ENCODE measurements at places on chromosomes 7 and 10. TPM values are rescaled to one million over a fixed set of nuclear protein-coding genes. Genes with fewer than 3 reads are reported as not detected.

- H3K36me3 ChIP-seq: no peaks in the 10 kb centered on the region
- H3K27ac ChIP-seq: no peak overlapping the region
- DNase-seq: peak; percentile 46
Observed at GRCh38 chr10:80491251-80492102, 37.4 kb downstream of the TSPAN14 start.

DNA sequence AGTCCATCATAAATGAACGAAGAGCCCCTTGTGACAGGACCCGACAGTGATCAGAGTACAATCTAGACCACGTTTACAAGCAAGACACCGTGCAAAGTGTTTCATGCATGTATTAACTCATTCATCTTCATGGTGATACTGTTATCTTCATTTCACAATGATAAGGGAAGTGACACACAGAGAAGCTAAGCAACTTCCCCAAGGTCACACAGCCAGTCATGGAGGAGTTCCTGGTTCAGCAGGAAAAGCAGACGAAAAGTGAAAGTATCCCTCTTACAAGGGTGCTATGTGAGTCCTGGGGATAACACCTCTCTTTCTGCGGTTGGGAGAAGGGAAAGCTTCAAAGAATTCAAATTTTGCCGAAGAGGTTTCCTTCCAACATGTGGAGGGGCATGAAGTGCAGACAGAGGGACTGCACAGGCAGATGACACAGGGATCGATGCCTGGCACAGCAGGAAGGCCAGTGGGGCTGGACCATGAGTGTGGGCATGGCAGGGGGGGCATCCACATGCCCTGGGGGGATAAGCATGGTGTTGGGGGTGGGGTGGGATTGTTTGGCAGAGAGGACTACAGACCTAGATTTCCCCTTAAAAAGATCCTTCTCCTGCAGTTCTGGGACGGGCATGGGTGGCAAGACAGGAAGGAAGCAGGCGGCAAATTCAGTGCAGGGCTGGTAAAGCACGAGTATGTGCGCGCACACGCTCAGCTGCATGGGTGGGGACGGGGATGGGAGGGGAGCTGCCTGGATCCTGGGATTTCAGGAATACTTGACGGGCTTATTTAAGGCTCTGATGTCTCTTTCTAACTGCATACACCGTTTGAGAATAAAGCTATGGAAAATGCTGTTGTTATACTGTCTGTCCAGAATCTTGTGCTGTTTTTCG lies 33.5 kb upstream of the DDC start:
- DNase-seq: no peak
- H3K27me3 ChIP-seq: no peaks in the 10 kb centered on the region
- no peaks in the 10 kb centered on the region for H3K4me1 ChIP-seq
- no peak overlapping the region for H3K4me3 ChIP-seq
- H3K27ac ChIP-seq: no peak overlapping the region
- peaks cover 3% of the 10 kb centered on the region for H3K36me3 ChIP-seq

GRCh38 chr10:59093461-59093860 lies 83.0 kb upstream of the PHYHIPL start:
- H3K27ac ChIP-seq: no peak overlapping the region
- no peak for DNase-seq
- no peaks in the 10 kb centered on the region for H3K36me3 ChIP-seq
- no peak overlapping the region for H3K4me3 ChIP-seq

- H3K36me3 ChIP-seq: no peaks in the 10 kb centered on the region
- no peaks in the 10 kb centered on the region for H3K27me3 ChIP-seq
- no peak overlapping the region for H3K27ac ChIP-seq
- H3K4me1 ChIP-seq: no peaks in the 10 kb centered on the region
- no peak for DNase-seq
Observed at GRCh38 chr10:89078724-89079672, 88.4 kb downstream of the FAS start.

- no peaks in the 10 kb centered on the region for H3K36me3 ChIP-seq
- no peak overlapping the region for H3K4me3 ChIP-seq
- no peaks in the 10 kb centered on the region for H3K27me3 ChIP-seq
Observed at GRCh38 chr10:121592155-121592890, 5.9 kb downstream of the FGFR2 start.

- no peaks in the 10 kb centered on the region for H3K4me1 ChIP-seq
- H3K4me3 ChIP-seq: no peak overlapping the region
- H3K27me3 ChIP-seq: no peaks in the 10 kb centered on the region
- no peaks in the 10 kb centered on the region for H3K36me3 ChIP-seq
- DNase-seq: no peak
- H3K27ac ChIP-seq: no peak overlapping the region
Observed at GRCh38 chr10:5442065-5442989, 30.0 kb downstream of the NET1 start.

GRCh38 chr10:60314069-60314940 lies 75.4 kb downstream of the ANK3 start:
- no peaks in the 10 kb centered on the region for H3K27me3 ChIP-seq
- no peak overlapping the region for H3K27ac ChIP-seq
- H3K4me3 ChIP-seq: no peak overlapping the region
- H3K4me1 ChIP-seq: no peaks in the 10 kb centered on the region

- no peak for DNase-seq
- no peaks in the 10 kb centered on the region for H3K36me3 ChIP-seq
- no peaks in the 10 kb centered on the region for H3K27me3 ChIP-seq
- peak overlapping the region; percentile 34 for H3K27ac ChIP-seq
Observed at GRCh38 chr7:131011432-131011742, 277.4 kb upstream of the KLF14 start.

- peaks cover 16% of the 10 kb centered on the region for H3K4me1 ChIP-seq
- DNase-seq: no peak
- peak overlapping the region; percentile 56 for H3K27ac ChIP-seq
Observed at GRCh38 chr10:124688889-124689670, 55.1 kb downstream of the FAM53B start.

- no peak overlapping the region for H3K27ac ChIP-seq
- H3K36me3 ChIP-seq: no peaks in the 10 kb centered on the region
- H3K4me3 ChIP-seq: no peak overlapping the region
- H3K4me1 ChIP-seq: no peaks in the 10 kb centered on the region
Observed at GRCh38 chr10:113450906-113451305, 101.9 kb upstream of the HABP2 start.

DNA sequence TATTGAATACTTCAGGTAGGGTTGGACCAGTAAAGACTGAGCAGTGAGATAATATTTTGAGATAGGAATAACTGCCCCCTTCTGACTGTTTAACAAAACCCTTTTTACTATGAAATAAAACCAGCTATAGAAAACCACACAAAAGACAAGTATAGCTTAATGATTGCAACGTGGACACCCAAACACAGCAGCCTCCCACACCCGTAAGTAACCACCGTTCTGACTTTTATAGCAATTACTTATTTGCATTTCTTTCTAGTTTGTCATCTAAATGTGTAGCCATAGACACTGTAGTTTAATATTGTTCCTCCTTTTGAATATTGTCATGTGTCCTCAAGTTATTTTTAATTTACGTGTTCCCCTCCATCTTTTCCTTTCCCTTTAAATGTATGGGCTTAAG lies 42.9 kb upstream of the SYPL1 start:
- H3K4me1 ChIP-seq: peaks cover 10% of the 10 kb centered on the region
- H3K4me3 ChIP-seq: no peak overlapping the region
- no peaks in the 10 kb centered on the region for H3K27me3 ChIP-seq

DNA sequence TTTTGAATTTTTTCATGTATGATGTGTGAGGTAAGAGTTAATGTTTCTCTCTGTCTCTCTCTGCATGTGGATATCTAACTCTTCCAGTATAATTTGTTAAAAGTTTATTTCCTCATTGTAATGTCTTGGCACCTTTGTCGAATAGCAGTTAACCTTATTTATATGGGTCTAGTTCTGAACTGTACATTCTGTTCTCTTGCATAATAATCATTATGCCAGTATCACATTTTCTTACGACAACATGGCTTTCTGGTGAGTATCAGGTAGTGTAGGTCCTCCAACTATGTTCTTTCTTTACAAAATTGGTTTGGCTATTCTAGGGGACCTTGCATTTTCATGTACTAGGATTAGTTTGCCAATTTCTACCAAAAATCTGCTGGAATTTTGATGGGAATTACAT lies 337.0 kb upstream of the FZD8 start:
- no peaks in the 10 kb centered on the region for H3K27me3 ChIP-seq
- no peaks in the 10 kb centered on the region for H3K36me3 ChIP-seq
- no peak overlapping the region for H3K4me3 ChIP-seq
- DNase-seq: no peak
- no peak overlapping the region for H3K27ac ChIP-seq

- peak within 1 kb of the TSS; percentile 32 for H3K4me3 ChIP-seq
- H3K36me3 ChIP-seq: no peaks in the 10 kb centered on the region
- H3K27me3 ChIP-seq: no peaks in the 10 kb centered on the region
- H3K27ac ChIP-seq: peak within 1 kb of the TSS; percentile 66
- H3K4me1 ChIP-seq: no peaks in the 10 kb centered on the region
Observed at GRCh38 chr10:51074238-51075028, at the start of gene PRKG1. Gene PRKG1, plus strand, starts transcription at chr10:51074487.

DNA sequence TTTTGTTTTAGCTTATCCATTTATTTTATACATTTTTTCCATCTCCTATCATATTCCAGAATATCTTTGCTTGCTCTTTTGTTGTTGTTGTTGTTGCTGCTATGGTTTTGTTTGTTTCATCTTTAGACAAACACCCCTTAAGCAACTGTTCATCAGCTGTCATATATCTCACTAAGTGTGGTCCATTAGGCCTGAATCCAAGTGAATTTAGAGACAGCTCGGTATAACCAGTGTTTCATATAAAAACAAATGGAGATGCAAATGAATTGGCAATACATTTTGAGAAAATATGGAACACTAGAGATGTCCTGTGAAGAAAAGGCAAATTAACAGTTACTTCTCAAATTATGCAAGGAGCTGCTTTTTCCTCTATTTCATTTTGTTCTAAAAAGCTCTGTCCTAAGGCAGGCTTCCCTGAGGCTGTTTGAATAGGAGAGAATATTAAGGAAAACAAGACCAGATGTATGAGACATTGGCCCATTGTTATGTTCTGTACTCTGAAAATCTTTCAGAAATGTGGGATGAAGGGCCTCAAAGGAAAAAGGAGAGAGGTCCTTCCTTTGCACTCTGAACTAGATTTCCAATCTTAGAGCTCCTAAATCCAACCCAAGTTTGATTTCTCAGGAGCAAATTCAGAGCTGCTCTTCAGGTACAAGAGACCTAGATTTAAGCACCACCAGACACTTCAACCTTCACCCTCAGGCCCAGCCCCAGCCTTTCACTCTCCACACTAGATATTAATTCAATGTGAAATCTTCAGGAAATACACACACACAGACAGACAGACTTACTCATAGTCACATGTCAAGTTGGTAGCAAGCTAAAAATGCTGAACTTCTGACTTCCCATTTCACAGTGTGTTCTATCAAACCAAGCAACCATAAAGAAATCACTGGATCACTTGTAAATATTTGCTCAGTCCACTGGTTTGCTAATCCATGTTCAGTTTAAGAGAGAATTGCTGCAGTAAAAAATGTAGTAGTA lies 5.4 kb downstream of the TFEC start:
- no peak for DNase-seq
- H3K36me3 ChIP-seq: no peaks in the 10 kb centered on the region

CPED1 gene
- 10.1 TPM for total RNA-seq

PDIA4 gene
- 100 TPM for total RNA-seq

RBM33 gene
- total RNA-seq: 87.4 TPM

C7orf57 gene
- total RNA-seq: not detected

LBX1 gene
- total RNA-seq: not detected

OR2A42 gene
- total RNA-seq: not detected
